ACHN (cell line): ENCODE measurements at places on chromosomes 7 and 10.
A peak's percentile ranks its signal among the peaks of the same experiment; 100 is the strongest.

DNA sequence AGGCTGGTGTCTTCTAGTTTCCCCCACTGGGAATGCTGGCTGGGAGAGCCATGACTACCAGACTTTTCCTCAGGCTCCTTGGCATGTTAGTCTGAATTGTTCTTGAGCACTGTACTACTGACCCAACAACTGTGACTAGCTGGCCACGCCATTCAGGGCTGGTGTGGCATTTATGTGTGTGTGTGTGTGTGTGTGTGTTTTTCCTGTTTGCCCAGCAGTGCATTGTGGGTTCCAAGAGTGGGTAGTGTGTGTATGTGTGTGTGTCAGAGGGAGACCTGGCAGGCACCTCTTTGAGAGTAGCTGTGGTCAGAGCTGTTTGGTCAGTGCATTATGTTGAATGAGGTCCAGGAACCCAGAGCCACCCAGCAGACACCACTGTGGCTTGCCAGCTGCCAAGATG, 9.2 kb downstream of the PCBD1 start:
- no peak for DNase-seq

DNA sequence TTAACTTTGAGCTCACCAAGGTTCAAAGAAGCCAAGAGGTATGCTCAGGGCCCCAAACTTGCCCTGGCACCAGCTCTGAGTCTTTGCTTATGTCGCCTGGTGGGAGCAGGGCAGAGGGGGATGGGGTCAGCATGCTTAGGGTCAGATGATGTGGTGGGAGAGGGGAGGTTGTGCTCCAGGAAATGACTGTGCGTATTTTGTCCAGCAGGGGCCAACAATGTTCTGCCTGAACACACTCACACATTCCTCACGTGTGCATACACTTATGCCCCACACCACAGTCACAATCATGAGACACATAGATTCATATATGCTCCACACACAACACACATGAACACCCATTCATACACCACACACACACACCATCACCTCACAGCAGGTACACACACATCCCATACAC, 4.4 kb upstream of the RAMP3 start:
- DNase-seq, result no peak

GRCh38 chr10:77524281-77524711, 113.3 kb downstream of the KCNMA1 start:
- DNase-seq, result no peak

GRCh38 chr10:10911471-10911921, 106.2 kb upstream of the CELF2 start:
- peak; percentile 93 for DNase-seq

DNA sequence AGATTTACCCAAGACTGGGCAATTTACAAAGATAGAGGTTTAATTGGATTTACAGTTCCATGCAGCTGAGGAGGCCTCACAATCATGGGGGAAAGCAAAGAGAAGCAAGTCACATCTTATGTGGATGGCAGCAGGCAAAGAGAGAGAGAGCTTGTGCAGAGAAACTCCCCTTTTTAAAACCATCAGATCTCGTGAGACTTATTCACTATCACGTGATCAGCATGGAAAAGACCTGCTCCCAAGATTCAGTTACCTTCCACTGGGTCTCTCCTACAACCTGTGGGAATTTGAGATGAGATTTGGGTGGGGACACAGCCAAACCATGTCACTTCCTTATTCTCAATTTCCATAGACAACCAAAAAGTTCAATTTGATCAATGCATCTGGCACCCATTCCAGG, 24.9 kb upstream of the NOBOX start:
- DNase-seq, result no peak

DNA sequence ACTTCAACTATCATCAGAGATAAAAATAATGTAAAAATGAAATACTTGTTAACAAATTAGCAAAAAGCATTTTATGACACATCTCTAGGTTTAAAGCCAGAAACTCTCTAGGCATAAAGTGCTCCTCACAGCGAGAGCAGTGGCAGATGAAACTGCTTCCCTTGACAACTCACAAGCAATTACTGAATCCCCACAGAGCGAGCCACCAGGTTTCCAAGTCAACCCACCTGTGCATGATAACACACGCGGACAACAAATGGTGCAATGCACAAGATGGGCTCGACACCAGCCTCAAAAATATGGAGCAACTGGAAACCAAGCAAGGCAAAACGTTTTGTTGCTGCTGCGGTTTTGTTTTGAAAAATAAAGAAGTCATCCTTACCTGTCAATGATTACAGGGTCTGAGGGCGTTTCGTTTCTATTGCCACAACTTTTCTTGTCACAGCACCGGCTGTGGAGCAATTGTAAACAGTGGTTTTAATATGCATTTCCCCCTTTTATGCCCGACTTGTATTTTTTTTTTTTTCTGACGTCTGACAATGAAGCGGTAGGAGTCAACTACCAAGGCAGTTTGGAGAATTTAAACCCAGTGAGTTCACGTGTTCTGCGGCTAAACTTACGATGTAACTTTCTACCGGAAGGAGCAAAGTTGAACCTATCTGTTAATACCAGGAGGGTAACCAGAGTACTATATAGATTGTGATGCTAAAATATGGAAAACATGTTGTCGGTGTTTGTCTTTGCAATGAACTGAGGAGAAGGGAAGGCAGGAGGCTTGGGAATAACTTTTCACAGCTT, 7.0 kb downstream of the EBF3 start:
- peak; percentile 51 for DNase-seq

GRCh38 chr7:26097837-26098668, 53.9 kb upstream of the NFE2L3 start:
- DNase-seq, result no peak

DNA sequence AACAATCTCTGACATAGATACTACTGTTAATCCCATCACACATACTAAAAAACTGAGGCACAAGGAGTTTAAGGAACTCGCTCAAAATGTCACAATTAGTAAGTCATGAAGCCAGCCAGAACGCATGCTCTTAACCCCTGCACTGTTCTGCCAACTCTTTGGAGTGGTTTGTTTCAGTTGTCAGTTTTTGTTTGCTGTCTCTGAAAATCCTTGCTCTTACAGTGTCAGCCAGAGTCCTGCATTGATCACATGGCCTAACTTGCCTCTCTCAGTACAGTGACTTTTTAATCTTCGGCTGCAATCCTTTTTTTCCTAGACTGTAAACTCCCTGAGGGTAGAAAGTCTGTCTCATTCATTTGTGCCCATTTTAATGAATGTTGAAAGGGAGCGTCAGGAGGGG, 753.8 kb downstream of the AUTS2 start:
- DNase-seq, result no peak

GRCh38 chr7:102891693-102892261, 21.0 kb upstream of the LRRC17 start:
- peak; percentile 73 for DNase-seq

DNA sequence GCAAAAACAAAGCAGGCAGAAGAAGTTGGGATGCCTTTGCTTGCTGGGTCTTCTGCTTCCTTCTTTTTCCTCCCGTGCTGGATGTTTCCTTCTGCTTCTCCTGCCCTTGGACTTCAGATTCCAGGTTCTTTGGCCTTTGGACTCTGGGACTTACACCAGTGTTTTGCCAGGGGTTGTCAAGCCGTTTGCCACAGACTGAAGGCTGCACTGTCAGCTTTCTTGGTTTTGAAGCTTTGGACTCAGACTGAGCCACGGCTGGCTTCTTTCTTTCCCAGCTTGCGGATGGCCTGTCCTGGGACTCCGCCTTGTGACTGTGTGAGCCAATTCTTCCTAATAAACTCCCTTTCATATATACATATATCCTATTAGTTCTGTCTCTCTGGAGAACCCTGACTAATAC, 11.3 kb upstream of the LCOR start:
- DNase-seq, result no peak

DNA sequence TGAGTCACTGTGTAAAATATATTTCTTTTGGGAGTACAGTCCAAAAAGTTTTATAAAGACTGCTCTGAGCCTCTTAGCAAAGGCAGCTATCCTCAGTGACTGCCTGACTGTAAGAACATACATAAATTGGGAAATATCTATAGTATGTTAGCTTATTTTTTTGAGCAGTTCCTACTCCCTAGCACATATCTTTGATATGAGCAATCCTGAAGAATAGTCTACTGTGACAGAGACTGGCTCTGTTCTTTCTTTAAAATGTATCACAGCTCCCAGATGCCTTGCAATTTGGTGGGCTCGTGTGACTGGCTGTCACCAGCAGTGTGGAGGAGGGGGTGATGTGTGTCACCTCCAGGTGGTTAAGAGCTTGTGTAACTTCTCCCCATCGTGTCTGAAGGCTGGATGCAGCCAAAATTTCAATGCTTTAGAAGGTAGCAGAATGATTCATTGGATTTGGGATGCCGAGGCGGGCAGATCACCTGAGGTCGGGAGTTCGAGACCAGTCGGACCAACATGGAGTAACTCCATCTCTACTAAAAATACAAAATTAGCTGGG, 47.9 kb downstream of the MTERF1 start:
- no peak for DNase-seq

DNA sequence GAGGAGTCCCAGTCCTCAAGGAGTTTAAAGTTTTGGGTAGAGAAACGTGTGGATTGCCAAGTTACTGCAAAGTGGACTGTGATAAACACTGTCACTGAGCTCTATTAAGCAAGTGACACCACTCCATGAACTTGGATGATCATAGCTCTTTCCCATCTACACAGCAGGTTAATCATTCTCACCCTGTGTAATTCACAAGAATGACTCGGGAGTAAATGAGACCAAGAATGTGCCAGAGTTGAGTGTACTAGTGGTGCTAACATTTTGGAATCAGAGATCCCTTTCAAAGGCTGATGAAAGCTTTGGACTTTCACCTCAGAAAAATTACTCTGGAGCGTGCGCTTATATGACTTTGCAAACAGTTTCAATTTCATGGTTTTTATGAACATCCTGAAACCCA, 80.8 kb downstream of the RBM20 start:
- peak; percentile 36 for DNase-seq

- DNase-seq, result no peak
These were observed 232.9 kb upstream of the KAT6B start for GRCh38 chr10:74593470-74593869.

GRCh38 chr7:18402488-18403183, 92.9 kb upstream of the HDAC9 start:
- DNase-seq, result no peak

DNA sequence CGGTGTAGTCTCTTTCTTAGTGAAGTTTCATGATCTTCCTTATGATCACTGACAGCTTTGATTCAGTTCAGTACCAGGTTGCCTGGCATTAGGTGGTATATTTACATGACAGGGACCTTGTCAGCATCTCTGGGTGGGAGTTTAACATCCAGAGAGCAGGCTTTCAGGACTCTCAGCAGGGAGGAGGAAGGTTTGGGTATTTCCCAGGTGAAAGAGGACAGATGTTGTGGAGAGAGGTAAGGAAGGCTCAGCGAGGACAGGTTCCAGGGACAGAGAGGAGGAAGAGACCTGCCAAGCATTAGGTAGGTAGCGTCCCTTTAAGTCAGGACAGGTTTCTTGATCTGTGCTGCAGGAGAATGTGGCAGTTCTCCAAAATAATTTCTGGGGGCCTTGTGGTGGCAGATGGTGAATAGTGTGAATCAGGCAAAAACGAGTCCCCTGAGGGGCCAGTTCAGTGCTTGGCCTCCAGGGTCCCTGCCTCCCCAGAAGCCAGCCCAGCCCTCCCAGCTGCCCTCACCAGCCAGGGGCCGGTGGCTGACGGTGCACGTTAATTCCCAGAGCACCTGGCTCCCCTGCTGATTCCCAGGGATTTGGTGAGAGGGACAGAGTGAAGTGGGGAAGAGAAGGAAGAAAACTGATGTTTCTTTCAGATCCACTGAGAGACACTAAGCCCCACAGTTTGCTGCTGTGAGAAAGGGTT, 82.0 kb downstream of the VWC2 start:
- no peak for DNase-seq

- DNase-seq, result no peak
These were observed 82.5 kb downstream of the ICA1 start for GRCh38 chr7:8179486-8179885.

- no peak for DNase-seq
These were observed 310.4 kb upstream of the ADARB2 start for GRCh38 chr10:2047679-2048078.

GRCh38 chr7:19508124-19508523, 200.7 kb downstream of the POLR1F start:
- DNase-seq, result no peak

- DNase-seq, result no peak
These were observed 75.0 kb downstream of the NKX6-2 start for GRCh38 chr10:132710746-132711612.

DNA sequence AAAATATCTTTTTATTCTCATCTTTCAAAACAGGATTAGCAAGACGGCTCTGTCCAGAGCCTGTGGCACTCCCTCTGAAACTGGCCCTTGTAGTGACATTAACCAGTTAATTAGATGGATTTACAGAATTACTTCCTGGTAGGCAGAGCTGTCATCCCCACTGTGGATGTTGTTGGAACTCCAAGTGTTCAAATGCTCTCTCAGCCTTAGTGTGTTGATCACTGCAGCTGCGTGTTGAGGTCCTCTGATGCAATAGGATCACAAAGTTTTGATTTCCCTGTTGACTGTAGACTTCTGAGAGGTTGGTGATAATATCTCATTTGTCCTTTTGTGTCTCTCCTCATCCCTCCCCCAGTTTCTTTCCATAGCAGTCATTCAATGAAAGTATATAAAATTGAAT, 117.3 kb upstream of the CDK6 start:
- DNase-seq, result no peak

GRCh38 chr7:96200740-96201139, 121.2 kb downstream of the SLC25A13 start:
- DNase-seq, result no peak

DNA sequence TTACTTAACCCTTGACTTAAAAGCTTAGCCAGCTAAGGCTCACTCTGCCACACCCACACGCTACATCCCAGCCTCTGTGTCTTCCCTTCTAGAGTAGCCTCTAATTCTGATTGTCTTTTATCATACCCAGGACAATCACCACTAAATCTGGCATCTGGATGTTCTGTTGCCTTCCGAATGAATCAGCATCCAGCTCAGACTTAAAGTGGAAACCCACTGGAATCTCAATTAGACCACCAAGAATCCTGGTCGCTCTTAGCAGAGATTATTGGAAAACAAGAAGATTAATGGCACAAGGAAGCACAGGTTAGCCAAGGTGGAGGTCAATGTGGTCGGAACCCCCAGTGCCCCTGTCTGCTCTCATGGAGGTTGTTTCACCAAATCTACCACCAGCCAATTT, 404.2 kb upstream of the FOXK1 start:
- no peak for DNase-seq
